ENCODE measurements at places on chromosomes 1 and 21. TPM values are rescaled to one million over a fixed set of nuclear protein-coding genes. Genes with fewer than 3 reads are reported as not detected.

The SELE gene
- total RNA-seq = not detected

The PPP1R15B gene
- total RNA-seq = 28.8 TPM

The NBPF4 gene
- total RNA-seq = not detected

The AGMAT gene
- total RNA-seq = 1.4 TPM

The NAV1 gene
- 46.3 TPM for total RNA-seq

The SLFNL1 gene
- 0.13 TPM for total RNA-seq

The UBXN10 gene
- total RNA-seq = under 0.01 TPM

The AMY1C gene
- total RNA-seq = not detected

The C1orf116 gene
- 2.4 TPM for total RNA-seq

The NHLH1 gene
- total RNA-seq = under 0.01 TPM

The CCDC27 gene
- not detected for total RNA-seq

The KLHDC9 gene
- 3.7 TPM for total RNA-seq

The TNFRSF1B gene
- 0.16 TPM for total RNA-seq

The MIXL1 gene
- 0.16 TPM for total RNA-seq

The ITLN2 gene
- not detected for total RNA-seq

The PRR9 gene
- total RNA-seq = not detected

The CLCA4 gene
- not detected for total RNA-seq

The MCOLN2 gene
- total RNA-seq = 0.49 TPM

The SLC1A7 gene
- not detected for total RNA-seq

The TEDDM1 gene
- not detected for total RNA-seq

The TCHH gene
- not detected for total RNA-seq

The CAPN8 gene
- not detected for total RNA-seq

The TRNP1 gene
- total RNA-seq = 56.5 TPM

The ESPN gene
- 0.25 TPM for total RNA-seq

The MYBPH gene
- not detected for total RNA-seq

The FCAMR gene
- total RNA-seq = not detected

The PDZK1IP1 gene
- 122 TPM for total RNA-seq

The UMODL1 gene
- total RNA-seq = not detected

The PLEKHA6 gene
- 8.6 TPM for total RNA-seq

The MIA3 gene
- total RNA-seq = 32.1 TPM

The FNBP1L gene
- 23.3 TPM for total RNA-seq

The LEPR gene
- total RNA-seq = 17.1 TPM

The UBE2U gene
- total RNA-seq = not detected

The F13B gene
- not detected for total RNA-seq

The GJA4 gene
- total RNA-seq = not detected

The KRTAP19-3 gene
- not detected for total RNA-seq

The S100A12 gene
- not detected for total RNA-seq

The DTL gene
- total RNA-seq = 19.4 TPM

The OR2T29 gene
- not detected for total RNA-seq

The GBP7 gene
- not detected for total RNA-seq

The PRELP gene
- not detected for total RNA-seq

The RXRG gene
- not detected for total RNA-seq

The ESRRG gene
- 0.33 TPM for total RNA-seq

The PTPN22 gene
- 0.33 TPM for total RNA-seq

The SPRR1A gene
- total RNA-seq = not detected

Measured in mesangial cell (primary cell).